Common myeloid progenitor, CD34-positive (primary cell): ENCODE measurements at places on chromosomes 4 and X.

- DNase-seq, result no peak
Observed at GRCh38 chr4:56973336-56973735, 4.1 kb downstream of the NOA1 start.

GRCh38 chr4:161555689-161556660 is 607.8 kb downstream of the FSTL5 start:
- no peak for DNase-seq

GRCh38 chr4:48722509-48723446 is 57.3 kb downstream of the FRYL start:
- peak; percentile 28 for DNase-seq

DNA sequence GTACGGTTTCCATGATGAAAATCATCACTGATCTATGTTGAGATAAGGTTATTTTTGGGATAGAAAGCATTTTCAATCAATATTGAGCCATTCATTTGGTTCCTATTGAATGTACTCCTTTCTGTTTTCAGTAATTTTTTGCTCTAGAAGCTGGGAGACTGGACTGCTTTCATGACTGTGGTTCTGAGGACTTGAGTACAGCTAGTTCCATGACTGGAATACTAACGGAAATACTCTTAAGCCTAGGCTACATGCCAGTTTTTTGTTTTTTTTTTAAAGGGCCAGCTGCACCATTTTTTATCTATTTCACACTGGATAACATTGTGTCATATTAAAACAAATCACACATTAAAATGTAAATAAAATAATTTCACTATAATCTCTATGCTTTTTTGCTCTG is 16.7 kb downstream of the PRR32 start:
- DNase-seq, result no peak

- DNase-seq, result no peak
Observed at GRCh38 chr4:140876615-140877364, 120.6 kb upstream of the TBC1D9 start.

DNA sequence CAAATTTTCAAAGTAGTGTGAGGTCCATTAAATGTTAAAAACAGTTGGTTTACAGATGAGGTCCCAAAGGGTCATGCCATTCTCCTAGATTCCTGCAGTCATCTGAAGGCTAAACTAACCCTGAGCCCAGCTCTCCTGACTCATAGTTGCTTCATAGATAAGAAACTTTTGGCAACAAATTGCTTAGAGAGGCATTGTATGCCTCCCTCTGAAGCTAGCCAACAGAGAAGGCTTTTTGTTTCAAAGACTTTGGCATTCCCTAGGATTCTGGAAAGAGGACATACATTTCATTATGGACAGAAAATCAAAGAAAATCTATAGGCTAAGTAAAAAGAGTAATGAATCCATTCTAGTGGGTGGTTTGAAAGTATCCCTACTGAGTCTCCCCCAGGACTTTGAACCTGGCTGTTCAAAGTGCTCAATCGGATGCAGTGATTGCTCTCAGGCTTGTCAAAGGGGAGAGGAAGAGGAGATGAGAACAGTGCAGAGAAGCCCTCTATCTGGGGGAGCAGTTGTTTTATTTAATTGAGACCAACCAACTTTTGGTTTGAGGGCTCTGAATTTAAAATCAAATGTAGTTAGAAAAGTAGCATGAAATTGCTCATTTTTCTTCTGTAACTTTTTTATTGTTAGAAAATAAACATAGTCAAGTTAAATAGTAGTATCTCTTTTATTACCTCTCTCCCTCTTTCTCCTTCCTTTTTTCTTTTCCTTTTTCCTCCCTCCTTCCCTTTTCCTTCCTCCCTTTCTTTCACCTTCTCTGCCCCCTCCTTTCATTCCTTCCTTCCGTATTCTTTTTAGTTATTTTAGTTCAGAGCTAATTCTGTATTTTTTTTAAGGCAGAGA is 72.3 kb upstream of the ZNF518B start:
- DNase-seq, result no peak

DNA sequence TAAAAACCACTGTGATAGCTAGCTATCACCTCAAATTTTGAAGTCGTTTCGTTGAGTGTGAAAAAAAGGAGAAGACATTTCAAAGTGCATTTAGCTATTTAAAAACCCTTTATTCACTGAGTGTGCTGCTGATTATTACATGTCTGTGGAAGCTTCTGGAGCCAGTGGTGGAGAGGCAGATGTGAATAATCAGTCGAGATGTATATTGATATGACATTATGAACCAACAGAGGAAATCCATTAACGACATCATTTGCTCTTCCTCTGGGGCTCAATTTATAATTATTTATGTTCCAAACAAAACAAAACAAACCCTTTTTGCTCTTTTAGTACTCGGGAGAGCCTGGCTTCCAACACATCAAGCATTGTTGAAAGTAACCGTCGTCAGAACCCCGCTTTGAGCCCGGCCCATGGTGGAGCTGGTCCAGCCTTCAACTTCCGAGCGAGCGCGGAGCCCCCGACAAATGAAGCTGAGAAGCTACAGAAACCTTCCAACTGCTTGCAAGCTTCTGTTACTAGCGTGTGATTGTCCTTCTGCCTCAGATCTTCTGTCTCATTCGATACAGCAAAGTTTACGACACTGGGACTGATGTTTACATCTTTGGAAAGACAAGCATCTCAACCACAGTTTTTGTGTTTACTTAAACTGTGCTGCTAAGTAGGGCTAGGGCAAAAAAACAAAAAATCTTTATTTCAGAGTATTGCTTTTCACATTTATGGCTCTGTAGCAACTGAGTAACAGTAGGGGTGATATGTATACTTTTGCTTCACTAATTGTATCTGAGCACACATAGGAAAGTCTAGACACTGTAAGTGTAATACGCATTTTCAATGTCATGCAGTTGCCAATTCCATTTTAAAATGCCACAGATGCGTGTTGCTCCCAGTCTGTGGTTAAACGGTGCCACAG is 111.9 kb downstream of the STOX2 start:
- DNase-seq, result no peak

- no peak for DNase-seq
Observed at GRCh38 chr4:85778632-85779131, 303.7 kb downstream of the ARHGAP24 start.

DNA sequence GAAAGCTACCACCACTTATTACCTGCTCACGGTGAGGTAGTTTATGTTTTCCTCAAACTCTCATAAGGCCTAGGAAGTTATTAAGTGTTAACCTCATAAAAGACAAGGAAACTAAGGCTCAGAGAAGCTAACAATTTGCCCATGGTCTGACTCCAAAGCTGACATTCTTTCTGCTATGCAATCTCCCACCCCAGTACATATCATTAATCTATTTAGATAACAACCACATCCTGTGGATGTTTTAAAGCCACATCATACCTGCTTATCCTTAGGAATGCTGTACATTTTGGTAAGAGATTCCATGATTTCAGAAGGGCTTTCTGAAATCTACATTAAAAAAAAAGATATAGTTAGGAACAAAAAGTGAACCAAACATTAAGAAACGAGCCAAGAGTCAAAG is 55.4 kb downstream of the HUWE1 start:
- no peak for DNase-seq

DNA sequence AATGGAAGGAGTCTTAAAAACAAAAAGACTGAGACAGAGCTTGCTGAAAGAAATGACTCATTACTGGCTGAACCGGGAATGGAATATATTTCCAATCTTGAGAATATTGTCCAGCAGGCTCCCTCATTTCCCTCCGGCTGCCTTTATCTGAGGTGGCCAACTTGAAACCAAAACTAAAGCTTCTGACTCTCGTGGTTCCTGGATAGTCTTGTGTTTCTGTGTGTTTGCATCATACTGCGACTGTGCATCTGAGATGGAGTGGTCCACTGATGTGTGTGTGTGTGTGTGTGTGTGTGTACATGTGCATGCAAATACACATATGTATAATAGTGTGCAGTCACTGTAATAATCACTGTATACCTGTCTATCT is 145.6 kb upstream of the SCML1 start:
- DNase-seq, result peak; percentile 4
